ENCODE measurements at places on chromosomes 11 and 22. TPM values are rescaled to one million over a fixed set of nuclear protein-coding genes. Genes with fewer than 3 reads are reported as not detected.
A peak's percentile ranks its signal among the peaks of the same experiment; 100 is the strongest.

The SMC1B gene
- total RNA-seq = not detected

GRCh38 chr11:68946416-68947090 lies 34.2 kb downstream of the MRGPRD start:
- peak overlapping the region; percentile 70 for H3K27ac ChIP-seq
- peaks cover 36% of the 10 kb centered on the region for H3K4me1 ChIP-seq
- no peaks in the 10 kb centered on the region for H3K36me3 ChIP-seq
- DNase-seq = peak; percentile 82
- no peaks in the 10 kb centered on the region for H3K27me3 ChIP-seq
- peak overlapping the region; percentile 20 for H3K4me3 ChIP-seq

The VSIG2 gene
- total RNA-seq = not detected

DNA sequence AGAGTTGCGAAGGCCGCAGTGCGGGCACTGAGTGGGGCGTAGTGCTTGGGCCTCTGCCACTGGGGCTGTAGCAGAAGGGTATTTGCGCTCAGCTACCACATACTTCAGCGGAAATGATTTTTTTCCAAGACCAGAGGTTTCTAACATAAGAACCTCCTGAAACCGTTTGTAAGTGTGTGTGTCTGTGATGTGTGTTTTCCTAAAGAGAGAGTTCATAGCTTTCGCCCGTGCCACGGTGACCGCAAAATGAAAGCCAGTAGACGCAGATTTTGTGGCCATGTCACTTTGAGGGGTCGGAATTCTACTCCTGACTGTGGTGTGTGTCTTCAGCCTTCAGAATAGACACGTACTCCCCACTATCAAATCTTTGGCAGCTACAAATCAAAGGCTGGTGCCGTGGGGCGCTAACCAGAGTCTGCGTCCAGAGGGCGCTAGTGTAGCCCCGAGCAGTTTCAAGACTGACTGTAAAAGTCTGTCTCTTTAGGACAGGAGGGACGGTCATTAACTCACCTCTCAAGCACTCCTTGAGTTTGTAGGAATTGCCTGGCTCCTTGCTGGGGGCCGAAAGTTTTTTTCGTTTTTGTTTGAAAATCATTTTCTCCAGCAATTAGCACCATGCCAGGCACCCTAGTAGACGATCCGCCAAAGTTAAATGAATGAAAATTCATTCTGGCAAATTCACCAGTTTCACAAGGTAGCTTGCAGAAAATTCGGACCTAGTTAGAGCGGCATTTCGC lies 2.5 kb upstream of the CALCA start:
- DNase-seq = no peak
- H3K27me3 ChIP-seq = peaks cover 10% of the 10 kb centered on the region
- no peaks in the 10 kb centered on the region for H3K36me3 ChIP-seq
- H3K4me1 ChIP-seq = no peaks in the 10 kb centered on the region
- no peak overlapping the region for H3K27ac ChIP-seq
- peak overlapping the region; percentile 43 for H3K4me3 ChIP-seq

DNA sequence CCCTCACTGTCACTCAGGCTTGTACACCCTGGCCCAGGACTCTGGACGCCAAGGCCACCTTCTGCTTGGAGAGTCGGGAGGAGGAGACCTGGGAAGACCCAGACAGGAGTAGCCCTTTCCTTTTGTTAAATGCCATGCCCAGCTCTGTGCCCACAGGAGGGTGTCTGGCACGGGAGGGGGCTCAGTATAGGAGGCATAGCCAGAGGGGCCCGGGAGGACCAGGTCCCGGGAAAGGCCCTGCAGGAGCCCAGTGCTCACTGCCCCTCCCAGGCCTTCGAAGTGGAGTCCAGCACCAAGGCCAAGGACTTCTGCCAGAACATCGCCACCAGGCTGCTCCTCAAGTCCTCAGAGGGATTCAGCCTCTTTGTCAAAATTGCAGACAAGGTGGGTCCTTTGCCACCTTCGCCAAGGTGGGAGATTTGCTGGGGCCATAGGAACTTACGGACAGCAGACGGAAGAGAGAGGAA lies 79.0 kb downstream of the MYO7A start:
- H3K4me3 ChIP-seq = no peak overlapping the region
- DNase-seq = peak; percentile 35
- H3K4me1 ChIP-seq = no peaks in the 10 kb centered on the region
- H3K27me3 ChIP-seq = no peaks in the 10 kb centered on the region
- no peaks in the 10 kb centered on the region for H3K36me3 ChIP-seq

The MS4A3 gene
- not detected for total RNA-seq

The ZP1 gene
- not detected for total RNA-seq
